Gastroesophageal sphincter (tissue), 4 donors: ENCODE measurements at places on chromosomes 1 and 21. TPM values are rescaled to one million over a fixed set of nuclear protein-coding genes. Genes with fewer than 3 reads are reported as not detected.

GRCh38 chr1:152654110-152654509, 9.1 kb upstream of the LCE2D start:
- ATAC-seq: no peak

ST6GALNAC5 gene
- 23.4 TPM for total RNA-seq

ENAH gene
- total RNA-seq: 295 TPM

BGLAP gene
- total RNA-seq: not detected

DNA sequence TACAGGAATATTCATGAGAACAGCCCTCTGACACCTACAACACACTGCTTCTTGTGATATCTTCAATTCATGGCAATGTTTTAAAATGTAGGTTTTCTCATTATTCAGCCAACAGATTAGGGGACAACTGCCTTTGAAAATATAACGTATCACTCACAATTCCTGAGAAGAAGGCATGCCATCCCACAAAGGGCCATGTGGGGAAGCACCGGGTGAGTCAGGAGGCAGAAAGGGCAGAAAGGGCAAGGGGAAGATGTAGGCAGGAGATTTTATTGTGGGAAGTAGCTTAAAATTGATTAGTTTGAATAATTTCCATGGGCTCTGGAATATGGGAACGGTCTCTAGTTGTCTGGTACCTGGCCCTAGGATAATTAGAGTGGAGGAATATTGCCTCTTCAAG, 165.7 kb downstream of the HHIPL2 start:
- no peak for ATAC-seq

ACOT11 gene
- 4.4 TPM for total RNA-seq

GRCh38 chr1:7587773-7588456, 183.2 kb upstream of the VAMP3 start:
- ATAC-seq: no peak

DNA sequence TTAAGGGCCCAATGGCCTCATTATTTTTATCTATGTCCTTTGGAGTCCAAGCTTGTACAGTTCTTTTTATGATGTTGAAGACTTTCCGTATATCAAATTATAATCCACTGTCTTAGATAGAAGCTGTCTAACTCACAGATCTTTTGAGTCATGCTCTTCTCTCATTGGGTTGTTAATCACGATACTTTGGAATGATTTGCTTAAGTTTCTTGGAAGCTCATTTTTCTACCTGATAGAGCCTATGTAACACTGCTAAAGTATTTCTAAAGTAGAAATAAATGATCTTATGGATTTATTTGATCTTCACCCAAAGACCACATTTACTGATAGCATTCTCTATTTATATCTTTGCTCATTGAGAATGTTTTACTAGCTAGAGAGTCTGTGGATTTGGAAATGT, 1554.1 kb downstream of the PLA2G4A start:
- no peak for ATAC-seq

GRCh38 chr1:56266359-56266758, 313.0 kb downstream of the PLPP3 start:
- ATAC-seq: no peak

PTPN14 gene
- 58.1 TPM for total RNA-seq

DCST1 gene
- not detected for total RNA-seq

DNA sequence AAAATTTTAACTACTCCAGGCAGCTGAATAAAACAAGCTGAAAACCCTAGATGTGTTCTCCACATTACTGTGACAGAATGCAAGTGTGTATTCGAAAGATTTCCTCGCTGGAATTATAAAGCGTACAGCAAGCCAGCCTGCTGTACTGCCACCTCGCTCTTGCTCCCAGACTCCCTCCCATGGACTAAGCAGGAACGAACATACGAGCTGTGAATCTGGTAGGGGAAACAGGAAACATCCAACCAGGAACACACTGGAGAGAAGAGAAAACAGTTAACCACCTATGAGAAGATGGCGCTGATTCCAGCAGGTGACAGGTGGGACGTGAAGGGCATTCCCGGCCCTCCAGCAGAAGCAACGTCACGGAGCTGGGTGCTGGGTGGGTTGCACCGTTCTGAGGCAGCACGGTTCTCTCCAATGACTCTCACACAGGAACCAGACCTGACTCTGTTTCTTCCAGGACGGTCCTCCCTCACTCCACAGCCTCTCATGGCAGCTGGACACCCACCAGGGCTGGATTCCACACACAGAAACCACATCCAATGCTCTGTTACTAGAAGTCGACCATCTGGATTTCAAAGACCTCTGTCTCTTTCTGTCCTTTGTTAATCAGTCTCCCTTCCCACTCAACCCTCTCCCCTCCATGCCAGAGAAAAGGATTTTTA, 219.2 kb downstream of the RERE start:
- ATAC-seq: peak; percentile 77

DNA sequence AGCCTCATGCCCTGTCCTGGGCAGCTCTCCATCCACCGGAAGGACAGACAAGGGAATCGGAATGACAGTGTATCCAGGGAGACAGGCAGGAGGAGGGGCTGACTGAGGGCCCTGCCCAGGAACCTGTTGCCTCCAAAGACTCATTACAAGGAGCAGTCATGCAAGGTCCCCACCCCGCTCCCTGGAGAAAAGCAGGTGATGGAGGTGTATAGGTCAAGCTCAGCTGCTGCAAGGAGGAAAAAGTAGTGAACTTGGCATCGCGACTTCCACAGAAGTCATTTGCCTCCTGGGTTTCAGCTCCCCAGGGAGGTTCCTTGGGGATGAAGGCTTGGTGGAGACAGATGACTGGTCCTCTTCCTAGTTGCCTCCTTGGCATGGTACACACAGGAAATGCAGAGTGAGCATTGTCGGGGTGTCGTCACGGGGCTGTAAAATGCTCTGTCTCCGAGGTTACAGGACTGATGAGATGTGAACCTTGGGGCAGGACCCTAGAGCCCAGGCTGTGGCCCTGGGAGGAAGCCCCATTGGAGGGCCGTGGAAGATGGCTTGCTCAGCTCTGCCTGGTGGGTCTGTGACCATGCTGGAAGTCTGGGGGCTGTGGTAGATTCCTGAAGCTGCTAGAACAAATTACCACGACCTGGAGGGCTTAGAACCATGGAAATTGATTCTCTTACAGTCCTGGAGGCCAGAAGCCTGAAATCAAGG, 219.6 kb upstream of the C1orf174 start:
- ATAC-seq: no peak

DNA sequence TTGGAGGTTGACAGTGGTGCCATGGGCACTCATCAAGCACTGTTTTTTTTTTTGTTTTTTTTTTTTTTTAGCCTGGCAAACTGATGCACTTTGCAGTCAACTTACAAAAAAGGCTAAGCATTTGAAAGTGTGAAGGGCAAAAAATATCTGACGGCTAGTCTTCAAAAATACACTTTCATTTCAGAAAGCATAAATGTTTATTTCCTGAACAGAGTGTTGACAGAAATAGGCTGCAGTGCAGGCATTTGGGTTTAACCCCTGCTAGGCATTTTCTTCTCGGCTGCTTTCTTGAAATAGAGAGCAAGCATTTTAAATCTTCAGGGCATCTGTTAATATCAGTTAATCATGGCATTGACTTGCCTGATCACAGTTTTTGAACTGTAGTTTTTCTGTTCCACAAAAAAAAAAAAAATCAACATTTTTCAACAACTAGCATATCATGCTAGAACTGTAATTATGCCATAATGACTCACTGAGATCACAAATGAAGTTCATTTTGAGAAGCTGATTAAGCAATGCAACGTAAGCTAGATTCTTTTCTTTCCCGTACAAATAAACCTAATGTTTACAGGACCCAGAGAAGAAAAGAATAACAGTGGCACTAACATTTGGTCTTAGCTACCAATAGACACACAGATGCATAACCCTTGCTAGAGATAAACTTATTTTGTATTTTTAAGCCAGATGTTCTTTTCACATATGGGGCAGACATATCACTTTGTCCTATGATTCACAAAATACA, 100.4 kb upstream of the USH2A start:
- ATAC-seq: no peak

DNA sequence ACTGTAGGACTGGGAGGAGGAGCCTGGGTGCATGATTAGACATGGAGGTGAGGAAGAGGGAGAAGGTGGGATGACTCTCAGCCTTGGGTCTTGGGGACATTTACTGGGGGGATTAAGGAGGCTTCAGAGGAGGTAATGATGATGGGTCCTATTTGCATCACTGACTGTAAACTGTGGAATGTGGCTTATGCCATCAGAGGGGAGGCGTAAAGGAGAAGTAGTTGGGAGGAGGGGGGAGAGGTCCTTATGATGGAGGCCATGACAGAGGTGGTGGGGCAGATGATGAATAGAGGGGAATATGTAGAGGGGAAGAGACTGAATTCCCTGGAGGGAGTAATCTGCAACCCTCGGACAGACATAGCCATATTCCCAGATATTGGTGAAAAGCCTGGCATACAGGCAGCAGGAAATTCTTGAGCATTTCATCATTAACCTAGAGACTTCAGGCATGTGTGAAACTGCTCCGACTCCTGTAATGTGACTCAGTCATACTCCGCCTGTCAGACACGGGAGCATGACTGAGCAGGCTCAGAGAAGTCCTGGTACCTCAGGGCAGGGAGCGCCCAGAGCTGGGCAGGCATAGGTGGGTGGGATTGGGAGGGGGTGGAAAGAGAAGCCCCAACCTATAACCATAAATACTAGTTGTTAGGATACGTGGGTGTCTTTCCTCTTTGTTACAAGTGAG, 8.0 kb upstream of the LCE5A start:
- no peak for ATAC-seq

DNA sequence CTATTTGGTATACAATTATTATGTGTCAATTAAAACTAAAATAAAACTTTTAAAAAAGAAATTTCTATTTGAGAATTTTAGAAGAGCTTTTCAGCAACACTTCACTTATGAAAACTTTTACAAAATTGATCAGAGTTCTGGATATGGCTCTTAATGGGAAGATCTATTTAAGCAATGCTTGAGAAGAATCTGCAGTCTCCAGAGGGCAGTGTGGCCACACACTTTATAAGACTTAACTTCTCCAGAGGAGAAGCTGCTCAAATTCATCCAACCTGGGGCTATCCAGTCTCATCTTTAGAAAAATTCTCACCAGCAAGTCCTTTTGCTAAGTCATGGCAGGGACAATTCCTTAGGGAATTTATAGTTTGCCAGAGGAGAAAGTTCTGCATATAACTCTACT, 25.2 kb upstream of the AGO1 start:
- no peak for ATAC-seq

TMEM240 gene
- 16.6 TPM for total RNA-seq
